ENCODE measurements at places on chromosomes 7 and 10.
A peak's percentile ranks its signal among the peaks of the same experiment; 100 is the strongest.

DNA sequence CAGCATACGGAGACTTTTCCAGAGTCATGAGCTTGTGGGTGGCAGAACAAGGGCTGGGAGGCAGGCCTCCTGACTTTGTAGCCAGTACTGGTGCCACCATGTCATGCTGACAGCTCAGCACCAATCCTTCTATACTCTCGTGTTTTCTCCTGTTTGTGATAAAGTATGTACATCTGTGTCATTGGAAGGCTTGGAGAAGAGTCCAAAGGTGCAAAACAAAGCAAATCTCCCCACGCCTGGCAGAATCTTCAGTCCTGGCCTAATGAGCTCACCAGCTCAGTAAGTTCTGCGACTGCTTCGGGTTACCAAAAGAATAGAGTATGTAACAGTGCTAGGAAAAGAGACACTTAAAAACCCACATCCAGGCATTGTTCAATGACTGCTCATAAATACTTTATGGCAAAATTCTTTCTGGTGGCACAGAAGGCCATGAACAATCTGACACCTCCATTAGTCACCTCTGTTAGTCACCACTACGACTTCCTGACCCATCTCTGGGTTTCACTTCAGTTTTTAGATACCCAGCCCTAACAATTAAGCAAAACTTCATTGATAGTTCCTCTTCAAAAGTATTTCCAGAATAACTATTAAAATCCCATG, 24.5 kb downstream of the STEAP1 start:
- peak; percentile 87 for DNase-seq

DNA sequence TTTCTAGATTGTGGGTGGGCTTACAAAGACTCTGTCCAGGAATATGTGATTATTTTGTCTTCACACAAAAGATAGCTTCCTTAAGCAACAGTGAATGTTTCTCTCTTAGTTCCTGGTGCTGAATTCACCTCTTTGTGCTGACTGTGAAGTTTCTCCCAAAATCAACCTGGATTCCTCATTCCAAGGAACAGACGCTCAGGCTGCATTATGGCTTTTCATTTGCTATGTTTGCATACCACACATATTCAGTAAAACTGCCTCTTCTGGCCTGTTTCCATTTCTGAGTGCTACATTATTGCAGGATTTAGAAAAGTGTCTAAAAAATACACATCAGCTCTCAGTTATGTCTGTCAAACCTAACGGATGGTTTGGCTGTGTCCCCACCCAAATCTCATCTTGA, 21.5 kb downstream of the MACROH2A2 start:
- peak; percentile 51 for DNase-seq

GRCh38 chr10:71821909-71822763, 28.9 kb downstream of the PSAP start:
- DNase-seq: peak; percentile 77

DNA sequence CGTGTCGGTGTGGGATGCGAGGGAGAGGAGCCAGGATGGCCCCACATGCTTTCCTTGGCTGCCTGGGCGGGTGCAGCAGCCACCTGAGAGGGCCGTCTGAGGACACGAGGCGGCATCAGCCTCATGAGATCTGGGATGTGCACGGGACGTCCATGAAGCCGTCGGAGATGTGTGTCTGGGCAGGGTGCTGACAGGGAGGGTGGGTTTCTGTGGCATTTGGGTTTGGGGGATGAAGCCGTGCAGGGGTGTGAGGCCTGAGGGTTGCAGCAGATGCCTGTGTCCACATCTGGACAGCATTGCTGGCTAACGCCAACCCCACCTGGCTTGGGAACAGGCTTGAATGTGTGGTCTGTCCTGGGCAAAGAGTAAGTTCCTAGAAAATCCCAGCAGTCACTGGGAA, 179.5 kb downstream of the DNAJB6 start:
- no peak for DNase-seq

DNA sequence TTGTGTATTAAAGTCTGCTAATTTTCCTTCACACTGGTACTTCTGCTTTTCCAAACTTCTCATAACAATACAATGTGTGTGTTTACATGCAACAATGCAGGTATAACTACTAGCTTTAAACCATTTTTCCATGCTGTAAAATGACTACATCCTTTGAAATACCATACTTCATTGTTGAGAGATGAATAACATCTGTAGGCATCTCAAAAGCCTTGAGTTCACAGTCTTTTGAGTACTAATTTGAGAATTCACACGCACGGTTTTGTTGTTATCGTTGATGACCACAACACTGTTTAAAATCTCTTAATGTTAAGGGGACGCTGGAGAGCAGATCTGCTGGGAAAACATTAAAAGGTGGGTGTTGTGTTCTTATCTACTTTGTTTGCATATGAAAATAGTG, 37.4 kb downstream of the SEMA3A start:
- no peak for DNase-seq

DNA sequence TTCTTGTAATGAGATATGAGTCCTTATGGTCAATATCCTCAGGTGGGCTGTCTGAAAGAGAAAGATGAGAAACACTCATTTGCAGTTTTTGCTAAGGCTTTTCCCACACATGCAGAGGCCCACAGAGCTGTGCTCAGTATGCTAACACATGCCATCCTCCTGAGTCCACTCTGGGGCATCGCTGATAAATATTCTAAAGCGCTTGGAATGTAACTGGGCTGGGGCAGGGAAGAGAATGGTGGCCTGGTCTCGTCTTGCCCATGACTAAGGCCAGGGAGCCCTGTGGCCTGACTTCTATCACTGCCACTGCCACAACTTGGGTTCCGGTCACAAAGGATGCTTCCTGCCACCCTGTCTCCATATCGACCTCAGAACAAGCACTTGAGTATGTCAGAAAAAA, 199.7 kb upstream of the FRMD4A start:
- no peak for DNase-seq

- peak; percentile 77 for DNase-seq
Measured at GRCh38 chr10:75230600-75231038, 5.1 kb downstream of the COMTD1 start.

DNA sequence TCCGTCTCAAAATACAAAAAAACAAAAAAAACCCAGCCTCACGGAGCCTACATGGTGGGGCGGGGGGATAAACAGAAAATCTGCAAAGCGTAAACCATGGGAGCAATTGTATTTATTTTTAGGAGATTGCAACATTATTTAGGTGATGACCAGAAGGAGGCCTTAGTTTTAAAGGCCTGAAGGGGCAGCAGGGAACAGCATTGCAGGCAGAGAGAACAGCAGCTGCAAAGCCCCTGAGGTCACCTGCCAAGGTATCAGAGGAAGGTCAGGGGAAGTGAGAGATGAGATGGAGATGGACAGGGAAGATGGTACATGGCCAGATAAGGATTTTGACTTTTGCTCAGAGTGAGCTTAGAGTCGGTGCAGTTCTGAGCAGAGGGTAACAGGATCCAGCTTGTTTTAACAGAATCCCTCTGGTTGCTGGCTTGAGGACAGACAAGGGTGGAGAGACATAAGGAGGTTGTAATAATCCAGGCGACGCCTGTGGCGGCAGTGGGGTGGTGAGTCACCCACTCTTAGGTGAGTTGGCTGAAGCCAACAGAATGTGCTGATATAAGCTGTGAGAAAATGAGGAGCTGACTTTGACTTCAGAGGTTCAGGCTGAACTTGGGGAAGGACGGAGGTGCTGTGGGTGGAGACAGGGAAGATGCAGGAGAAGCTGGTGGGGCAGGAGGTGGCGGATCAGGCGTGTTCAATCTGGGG, 82.3 kb upstream of the GTF2I start:
- peak; percentile 35 for DNase-seq

DNA sequence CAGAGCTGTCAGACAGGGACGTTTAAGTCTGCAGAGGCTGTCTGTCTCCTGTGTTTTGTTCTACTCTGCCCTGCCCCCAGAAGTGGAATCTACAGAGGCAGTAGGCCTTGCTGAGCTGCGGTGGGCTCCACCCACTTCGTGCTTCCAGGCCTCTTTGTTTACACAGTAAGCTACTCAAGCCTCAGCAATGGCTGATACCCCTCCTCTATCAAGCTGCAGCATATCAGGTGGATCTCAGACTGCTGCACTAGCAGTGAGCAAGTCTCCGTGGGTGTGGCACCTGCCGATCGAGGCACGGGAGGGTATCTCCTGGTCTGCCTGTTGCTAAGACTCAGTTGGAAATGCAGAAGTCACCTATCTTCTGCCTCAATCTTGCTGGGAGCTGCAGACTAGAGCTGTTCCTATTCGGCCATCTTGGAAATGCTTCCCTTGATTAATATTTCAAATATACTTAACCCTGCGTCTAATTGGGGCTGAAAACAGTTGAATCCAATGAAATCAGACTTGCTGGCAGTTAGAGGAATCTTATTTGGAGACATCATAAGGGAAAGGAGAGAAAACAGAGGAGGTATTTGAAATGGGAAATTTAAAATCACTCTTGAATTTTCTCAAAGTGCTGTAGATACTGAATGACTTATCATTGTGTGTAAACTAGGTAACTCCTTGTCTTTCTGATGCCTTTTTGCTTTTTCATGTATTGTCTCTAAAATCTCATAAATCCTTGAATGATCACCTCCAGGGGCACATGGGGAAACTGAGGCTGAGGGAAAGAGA, 13.8 kb upstream of the CYP3A5 start:
- no peak for DNase-seq

- peak; percentile 18 for DNase-seq
Measured at GRCh38 chr10:6406220-6407033, 173.6 kb downstream of the PRKCQ start.

- peak; percentile 25 for DNase-seq
Measured at GRCh38 chr7:108253275-108254044, 123.3 kb upstream of the LAMB4 start.

DNA sequence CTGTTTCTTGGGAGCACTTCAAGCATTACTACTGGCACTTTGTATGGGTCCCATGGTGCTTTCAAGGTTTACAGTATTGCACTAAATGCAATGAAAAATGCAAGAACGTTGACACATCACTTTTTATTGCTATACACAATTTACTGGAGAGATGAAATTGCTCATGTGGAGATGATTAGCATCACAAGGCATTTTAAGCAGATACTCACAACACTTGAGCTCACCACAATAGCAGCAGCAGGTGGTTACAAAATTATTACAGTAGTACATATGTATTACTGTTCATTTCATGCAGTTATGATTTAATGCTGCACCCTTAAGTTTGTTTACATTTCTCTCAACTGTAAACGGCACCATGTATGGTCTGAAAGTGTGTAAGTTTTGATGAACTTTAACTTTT, 537.7 kb downstream of the GRM8 start:
- DNase-seq: no peak

DNA sequence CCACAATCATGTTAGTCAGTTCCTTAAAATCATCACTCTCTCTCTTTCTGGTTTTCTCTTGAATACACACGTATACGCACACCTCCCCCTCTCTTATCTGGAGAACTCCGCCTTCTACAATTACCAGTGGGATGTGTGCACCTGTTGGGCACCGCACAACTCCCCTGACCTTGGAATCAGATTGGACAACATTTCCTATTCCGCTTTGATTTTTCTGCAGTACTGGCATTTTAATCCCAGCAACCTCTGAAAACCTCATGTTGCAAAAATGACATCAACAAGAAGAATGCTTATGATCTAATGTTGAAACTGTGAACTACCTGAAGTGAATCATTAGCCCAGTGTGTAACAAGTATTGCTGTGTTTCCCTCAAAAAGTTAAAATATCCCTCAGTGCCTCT, 109.6 kb downstream of the KIAA1217 start:
- DNase-seq: no peak

- no peak for DNase-seq
Measured at GRCh38 chr7:87968021-87968420, 34.0 kb downstream of the ADAM22 start.

GRCh38 chr10:86657011-86657395, 2.7 kb downstream of the OPN4 start:
- no peak for DNase-seq

GRCh38 chr10:32130788-32131187, 74.6 kb upstream of the KIF5B start:
- no peak for DNase-seq

DNA sequence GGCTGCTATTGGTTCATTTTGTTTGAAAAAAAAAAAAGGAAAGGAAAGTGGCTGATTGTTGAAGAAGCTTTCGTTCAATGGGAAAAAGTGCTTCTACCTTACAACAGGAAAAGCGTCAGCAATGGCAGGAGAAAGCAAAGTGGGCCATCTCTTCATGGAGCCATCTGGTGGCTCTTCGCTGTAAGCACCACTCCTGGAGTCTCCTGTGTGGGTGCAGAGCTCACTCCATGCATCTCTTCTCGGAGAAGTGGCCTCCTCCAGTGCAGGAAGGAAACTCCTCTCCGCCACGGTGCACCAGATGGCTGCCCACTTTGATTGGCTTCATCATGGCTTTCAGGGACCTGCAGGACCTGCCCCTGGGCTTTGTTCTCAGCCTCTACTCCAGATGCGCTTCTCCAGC, 250.9 kb downstream of the PTEN start:
- peak; percentile 32 for DNase-seq

DNA sequence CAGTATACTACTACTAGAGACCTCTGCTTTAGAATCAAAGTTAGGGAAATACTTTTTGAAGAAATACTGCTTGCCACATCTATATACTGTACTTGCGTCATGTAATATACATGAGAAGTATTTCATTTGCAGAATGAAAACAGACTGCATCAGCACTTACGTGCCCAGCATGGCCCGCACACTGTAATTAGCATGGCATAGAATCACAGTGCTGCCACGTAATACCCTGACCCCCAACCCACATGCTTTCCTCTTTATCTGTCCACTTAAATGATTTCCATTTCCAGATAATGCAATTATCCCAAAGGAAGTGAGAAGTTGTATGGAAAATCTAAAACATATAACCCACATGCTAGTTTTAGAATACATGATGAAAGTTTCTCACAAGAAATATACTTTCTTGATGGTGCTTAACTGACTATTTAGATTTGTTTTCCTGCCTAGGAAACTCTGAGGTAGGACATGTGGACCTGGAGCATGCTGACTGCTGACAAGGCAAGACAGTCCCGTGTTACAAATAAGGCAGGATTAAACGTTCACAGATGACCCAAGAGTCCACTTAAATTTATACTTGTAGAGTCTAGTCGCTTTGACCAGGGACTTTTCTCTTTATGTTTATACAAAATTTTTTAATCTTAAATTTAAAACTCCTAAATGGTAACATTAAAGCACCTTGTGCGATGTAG, 12.6 kb downstream of the USP6NL start:
- DNase-seq: no peak

- no peak for DNase-seq
Measured at GRCh38 chr7:7687800-7688199, 30.6 kb downstream of the RPA3 start.

- peak; percentile 100 for DNase-seq
Measured at GRCh38 chr7:106425017-106425719, 140.4 kb upstream of the NAMPT start.

GRCh38 chr7:158389514-158390425, 197.9 kb downstream of the PTPRN2 start:
- no peak for DNase-seq

DNA sequence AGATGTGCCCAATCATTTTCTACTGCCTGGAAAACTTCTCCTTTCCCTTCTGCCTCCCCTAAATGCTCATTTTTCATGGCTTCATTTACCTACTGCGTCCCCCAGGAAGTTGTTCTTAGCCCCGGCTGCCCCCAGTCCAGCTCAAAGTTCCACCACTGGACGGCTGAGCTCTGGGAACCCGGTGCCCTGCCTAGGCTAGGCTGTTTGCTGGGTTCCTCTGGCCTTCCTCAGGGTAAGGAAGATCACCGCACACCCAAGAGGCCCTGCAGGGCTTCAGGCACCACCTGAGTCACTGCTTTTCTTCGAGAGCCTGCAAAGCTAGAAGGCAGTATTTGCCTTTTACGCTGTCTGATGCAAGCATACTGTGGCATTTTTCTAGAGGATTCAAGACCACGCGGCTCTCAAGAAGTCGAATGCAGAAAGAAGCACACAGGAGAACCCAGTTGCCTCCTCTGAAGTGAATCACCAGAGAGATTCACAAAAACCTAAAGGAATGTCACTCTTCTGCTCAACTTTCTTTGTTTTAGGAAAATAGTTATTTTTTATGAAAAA, 46.7 kb upstream of the ZMIZ1 start:
- no peak for DNase-seq

All from fibroblast of skin of abdomen (primary cell).